Stimulated activated CD8-positive, alpha-beta memory T cell treated with anti-CD3 and anti-CD28 coated beads, Interleukin-7, amount 100 ng/mL, for 24 hours (primary cell): ENCODE measurements at places on chromosomes 7 and 10.

DNA sequence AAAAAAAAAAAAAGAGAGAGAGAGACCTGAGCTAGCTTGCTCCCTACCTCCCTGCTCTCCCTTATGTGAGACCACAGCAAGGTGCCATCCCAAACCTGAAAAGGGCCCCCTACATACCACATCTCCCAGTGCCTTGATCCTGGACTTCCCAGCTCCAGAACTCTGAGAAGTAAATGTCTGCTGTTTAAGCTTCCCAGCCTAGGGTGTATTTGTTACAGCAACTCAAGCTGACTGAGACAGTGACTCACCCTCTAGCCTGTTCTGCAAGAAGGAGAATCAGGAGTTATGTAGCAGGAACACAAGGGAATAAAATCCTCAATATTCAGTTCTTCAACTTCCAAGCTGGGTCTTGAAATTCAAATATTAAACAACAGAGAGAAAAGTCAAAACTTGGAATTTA, 52.1 kb upstream of the TMEM72 start:
- DNase-seq, result no peak

- no peak for DNase-seq
These were observed 301.3 kb upstream of the BMPER start for GRCh38 chr7:33604056-33604455.

GRCh38 chr10:61135276-61135721, 191.3 kb upstream of the RHOBTB1 start:
- no peak for DNase-seq

DNA sequence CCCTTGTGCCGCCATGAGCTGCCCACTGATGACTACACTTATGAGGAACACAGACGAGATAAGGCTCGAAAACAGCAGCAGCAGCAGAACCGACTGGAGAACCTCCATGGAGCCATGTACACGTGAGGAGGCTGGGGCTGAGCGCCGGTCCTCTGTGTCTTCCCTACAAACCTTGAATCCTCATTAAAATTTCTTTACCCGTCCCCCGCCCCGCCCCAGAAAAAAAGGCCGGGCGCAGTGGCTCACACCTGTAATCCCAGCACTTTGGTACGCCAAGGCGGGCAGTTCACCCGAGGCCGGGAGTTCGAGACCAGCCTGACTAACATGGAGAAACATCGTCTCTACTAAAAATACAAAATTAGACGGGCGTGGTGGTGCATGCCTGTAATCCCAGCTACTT, 1.5 kb upstream of the RINT1 start:
- no peak for DNase-seq

GRCh38 chr10:48610585-48611093, 5.8 kb upstream of the ARHGAP22 start:
- DNase-seq, result no peak

DNA sequence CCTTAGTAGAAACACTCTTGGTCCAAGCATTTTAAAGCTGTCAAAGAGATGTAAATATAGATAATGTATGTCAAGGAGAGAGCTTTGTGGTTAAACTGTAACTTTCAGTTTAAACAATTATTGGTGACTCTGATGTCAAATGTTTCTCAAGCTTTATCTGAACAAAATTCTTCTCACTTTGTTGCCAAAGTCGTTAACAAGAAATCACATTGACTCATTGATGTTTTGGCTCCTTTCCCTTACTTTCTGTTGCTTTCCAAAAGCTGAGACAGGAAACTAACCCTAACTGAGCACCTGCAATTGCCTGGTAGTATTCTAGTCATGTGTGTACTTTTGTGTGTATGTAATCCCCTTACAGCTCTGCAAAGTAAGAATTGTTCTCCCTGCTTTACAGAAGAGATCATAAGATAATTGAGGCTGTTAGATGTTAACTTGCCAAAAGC, 108.5 kb downstream of the CFTR start:
- no peak for DNase-seq

DNA sequence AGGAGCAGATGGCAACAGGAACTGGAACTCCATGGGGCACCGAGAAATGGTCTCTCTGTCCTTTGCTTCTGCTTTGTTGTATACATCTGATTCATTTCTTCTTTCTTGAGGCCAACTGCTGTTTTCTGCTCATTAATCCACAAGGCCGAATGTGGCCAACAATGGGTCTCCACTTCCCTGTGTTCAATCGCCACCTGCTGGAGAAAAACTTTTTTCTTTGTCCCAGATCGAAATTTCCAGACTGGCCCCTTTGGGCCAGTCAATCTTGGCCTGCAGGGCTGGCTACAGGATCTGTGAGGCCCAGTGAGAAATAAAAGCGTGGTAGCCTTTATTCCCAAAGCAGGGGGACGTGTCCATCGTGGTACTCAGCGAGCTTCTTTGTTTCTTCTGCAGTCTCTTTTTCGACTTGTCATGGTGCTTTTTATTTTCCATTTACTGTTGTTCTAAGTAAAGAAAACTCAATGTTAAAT, 58.8 kb downstream of the PARP12 start:
- DNase-seq, result no peak

- no peak for DNase-seq
These were observed 92.4 kb downstream of the MICALL2 start for GRCh38 chr7:1366801-1367405.
